Mesenteric fat pad (tissue), 1 donor: ENCODE measurements at places on chromosomes 16 and 17. TPM values are rescaled to one million over a fixed set of nuclear protein-coding genes. Genes with fewer than 3 reads are reported as not detected.
A peak's percentile ranks its signal among the peaks of the same experiment; 100 is the strongest.

- peak; percentile 51 for DNase-seq
These were observed 73.8 kb downstream of the XYLT1 start for GRCh38 chr16:17396762-17397498.

DNA sequence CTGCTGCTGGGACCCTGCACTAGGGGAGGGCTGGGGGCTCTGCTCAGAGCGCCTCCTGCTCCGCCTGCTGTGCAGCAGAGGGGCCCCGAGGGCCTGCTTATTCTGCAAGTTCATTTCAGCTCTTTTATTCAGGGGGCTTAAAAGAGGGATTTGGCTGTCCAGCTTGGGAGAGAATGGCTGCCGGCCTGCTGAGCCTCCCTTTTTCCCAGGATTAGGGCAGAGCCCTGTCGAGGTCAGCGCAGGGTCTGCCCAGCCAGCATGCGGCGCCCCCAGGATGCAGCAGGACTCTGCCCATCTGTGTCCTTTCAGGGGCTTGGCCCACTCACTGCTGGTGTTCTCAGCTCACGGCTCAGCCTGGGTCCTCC, 1.1 kb downstream of the SMIM5 start:
- no peak for DNase-seq

DNA sequence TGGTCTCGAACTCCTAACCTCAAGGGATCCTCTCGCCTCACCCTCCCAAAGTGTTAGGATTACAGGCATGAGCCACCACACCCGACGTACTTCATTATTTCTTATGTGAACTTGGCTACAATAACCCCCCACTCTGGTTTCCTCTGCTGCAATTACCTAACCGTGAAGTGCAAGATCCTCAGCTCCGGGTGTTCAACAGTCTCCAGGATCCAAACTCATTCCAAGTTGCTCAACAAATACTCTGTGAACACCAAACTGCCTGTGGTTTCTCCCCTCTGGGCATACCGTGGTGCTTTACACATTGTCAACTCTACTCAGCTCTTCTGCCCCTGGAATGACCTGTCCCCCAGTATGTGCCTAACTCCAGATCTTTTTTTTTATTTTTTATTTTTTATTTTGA, 6.8 kb upstream of the SULT1A1 start:
- no peak for DNase-seq

KRTAP3-1 gene
- total RNA-seq: not detected

DNA sequence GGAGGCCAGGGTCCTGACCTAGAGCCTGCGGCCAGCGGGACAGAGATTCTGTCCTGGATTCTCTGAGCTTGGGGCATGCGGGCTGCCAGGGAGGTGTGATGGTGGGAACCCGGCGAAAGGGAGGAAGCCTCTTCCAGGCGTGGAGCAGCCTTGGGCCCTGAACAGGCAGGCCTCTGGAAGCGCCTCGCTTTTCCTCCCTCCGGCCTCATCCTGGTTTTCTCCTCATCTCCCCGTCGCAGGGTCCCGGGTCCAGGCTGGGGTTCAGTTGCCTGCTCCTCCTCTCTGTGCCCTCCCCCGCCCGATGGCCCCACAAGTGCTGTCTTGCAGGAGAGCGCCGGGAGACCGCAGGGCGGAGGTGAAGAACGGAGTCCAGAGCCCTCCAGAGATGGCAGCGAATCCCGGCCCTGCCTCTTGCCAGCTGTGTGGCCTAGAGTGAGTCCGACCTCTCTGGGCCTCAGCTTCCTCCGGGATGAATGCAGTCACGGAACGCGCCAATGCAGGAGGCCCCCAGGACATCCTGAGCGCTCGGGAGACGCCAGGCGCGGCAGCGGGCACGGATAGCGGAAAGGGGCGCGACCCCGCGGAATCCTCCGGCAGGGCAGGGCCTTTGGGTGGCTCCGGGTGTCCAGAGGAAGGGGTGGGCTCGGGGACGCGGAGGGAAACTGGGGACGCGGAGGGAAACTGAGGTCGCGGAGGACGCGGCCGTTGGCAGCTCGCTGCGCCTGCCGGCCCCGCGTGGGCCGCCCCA, 553 bp upstream of the RAB11FIP4 start:
- DNase-seq: peak; percentile 85

C17orf100 gene
- total RNA-seq: 0.58 TPM

OR2C1 gene
- total RNA-seq: not detected

GRCh38 chr17:13513039-13513405, 88.7 kb downstream of the HS3ST3A1 start:
- DNase-seq: no peak

PRR11 gene
- 2.9 TPM for total RNA-seq

- no peak for DNase-seq
These were observed 160.3 kb downstream of the PCTP start for GRCh38 chr17:55911186-55911585.

- no peak for DNase-seq
These were observed 54.4 kb downstream of the PITPNC1 start for GRCh38 chr17:67431249-67432015.

ZFPM1 gene
- total RNA-seq: 4.8 TPM

DNA sequence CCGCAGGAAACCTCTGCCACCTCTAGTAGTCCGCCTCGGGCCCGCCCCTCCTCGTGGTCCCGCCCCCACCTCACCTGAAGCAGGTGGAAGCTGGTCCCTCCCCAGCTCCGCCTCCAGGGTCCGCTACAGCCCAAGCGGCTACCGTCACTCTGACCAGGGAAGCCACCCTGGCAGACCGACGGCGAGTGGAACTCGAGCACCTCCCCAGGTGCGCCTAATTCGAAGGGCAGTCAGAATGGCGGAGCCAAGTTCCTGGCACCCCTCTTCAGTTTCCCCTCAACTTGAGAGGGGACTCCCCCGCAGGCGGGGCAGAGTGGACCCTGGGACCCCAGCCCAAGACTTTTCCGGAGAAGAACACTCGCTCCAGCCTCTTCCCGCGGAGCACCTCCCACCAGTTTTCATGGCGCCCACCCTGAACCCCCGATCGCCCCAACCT, 507 bp downstream of the FHOD1 start:
- DNase-seq: no peak

DNA sequence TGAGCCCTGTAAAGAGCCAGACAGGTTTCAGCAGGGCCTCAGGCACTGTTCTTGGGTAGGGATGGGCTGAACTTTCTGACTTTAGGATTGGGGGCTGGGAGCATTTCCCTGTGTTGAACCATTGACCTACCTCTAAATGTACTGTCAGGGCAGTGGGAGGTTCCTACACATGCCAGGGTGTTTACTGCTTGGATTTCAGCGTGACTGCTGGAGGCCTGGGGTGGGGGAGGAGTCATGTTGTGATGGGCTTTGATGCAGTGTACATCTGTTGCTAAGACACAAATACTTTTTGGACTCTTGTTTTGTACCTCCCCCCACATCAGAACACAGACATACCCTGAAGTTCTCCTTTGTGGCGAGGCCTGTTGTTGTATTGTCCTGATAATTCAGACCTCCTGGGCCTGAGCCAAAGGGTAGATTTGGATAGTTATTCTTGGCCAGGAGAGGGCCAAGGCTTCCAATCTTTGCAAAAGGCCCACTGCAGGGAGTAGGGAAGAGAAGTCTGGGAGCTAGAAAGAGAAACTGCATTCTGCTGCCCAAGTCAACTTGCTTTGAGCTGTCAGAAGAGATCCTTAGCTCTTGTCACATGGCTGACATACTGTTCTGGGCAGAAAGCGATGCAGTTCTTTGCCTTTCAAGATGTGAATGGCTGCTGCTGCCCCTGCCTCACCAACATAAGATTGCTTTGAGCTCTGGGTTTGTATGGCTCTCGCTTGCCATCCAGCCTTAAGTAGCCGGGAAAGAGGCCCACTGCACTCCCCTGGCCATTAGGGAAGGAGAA, 3.7 kb downstream of the NFE2L1 start:
- DNase-seq: peak; percentile 86

- no peak for DNase-seq
These were observed 3.6 kb upstream of the ZCCHC14 start for GRCh38 chr16:87496447-87496801.

- no peak for DNase-seq
These were observed 78.2 kb downstream of the CRISPLD2 start for GRCh38 chr16:84897911-84898377.

DNA sequence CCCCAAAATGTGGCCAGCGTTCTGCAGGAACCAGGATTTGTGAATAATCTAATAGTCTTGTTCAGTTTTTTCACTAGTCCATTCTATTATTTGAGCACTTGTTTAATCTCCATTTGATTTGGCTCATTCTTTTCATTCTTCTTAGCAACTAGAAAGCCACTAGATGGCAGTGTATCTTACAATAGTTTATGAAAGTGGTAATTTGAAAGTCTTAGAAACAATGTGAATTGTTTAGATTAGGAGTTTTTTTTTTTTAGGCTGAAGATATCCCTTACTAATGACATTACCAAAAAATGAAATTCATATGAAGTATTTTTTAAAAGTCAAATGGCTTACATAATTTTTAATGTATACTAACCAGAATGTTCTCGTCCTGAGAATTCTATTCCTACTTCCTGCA, 6.7 kb downstream of the ERI2 start:
- no peak for DNase-seq

DNA sequence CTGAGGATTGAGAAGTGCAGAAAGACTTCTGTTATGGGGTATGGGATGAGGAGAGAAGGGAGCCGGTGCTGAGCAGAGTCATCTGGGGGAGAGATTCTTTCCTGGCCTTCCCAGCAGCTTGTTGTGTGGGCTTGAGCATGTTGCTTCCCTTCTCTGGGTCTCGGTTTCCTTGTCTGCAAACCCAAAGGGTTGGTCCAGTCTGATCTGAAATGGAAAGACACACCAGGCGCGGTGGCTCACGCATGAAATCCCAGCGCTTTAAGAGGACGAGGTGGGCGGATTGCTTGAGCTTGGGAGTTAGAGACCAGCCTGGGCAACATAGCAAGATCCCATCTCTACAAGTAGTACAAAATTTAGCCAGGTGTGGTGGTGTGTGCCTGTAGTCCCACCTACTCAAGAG, 6.0 kb downstream of the SOCS3 start:
- DNase-seq: no peak

PER1 gene
- 316 TPM for total RNA-seq

CLDN9 gene
- not detected for total RNA-seq

SAMD14 gene
- 1.4 TPM for total RNA-seq

DNA sequence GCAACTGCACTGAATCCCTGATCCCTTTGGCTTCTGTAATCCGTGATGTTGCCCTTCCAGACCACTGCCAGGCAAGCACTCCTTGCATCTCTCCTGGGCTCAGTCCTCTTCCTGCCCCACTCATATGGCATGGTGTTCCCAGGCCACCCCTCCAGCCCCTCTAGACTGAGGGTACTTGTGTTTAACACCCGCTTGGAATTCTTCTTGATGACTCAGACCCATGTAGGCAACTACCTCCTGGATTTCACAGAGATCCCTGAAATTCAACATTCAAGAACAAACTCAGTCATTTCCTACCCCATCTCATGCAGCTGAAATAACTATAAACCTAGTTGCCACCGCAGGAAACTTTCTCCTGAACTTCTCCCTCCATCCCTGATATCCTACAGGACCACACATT, 541.9 kb upstream of the CDH11 start:
- no peak for DNase-seq

DNA sequence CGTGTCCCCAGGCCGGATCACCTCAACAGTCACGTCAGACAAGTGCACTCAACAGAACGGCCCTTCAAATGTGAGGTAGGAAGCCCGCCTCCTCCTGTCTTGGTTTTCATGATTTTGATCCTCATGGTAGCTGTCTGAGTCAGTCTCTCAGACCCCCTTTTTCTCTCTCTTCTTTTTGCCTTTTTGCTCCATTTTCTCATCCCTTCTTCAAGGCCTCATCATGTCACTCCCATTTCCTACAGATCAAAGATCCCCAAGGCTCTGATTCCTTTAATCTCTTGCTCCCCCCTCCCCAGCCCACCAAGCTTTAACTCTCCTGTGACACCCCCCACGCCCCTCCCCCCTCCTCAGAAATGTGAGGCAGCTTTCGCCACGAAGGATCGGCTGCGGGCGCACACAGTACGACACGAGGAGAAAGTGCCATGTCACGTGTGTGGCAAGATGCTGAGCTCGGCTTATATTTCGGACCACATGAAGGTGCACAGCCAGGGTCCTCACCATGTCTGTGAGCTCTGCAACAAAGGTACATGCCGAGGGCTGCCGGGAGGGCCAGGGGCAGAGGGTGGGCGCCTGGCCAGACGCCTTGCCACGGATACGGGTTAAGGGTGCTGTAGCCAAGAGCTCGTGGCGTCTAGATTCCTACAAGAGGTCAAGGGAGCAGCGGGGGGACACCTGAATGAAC, 2.0 kb downstream of the MAZ start:
- DNase-seq: no peak

- DNase-seq: no peak
These were observed 85.6 kb upstream of the CIBAR2 start for GRCh38 chr16:85197611-85198566.

DNA sequence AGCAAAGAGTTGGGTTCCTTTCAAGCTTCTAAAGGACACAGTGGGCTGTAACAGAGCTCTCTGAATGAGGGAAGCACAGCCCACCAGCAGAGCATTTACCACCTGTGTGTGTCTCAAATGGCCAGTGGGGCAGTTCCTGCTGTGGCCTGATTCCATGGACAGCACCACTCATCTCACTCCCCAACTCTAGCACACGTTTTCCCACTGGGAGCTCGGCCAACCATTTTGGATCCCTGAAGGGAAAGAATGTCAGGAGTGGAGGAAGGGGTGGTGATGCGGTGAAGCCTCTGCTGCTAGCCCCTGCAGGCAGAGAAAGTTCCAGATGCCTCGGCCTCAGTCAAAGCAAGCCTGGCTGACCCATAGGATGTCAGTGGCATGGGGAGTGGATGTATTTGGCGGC, 86.6 kb downstream of the PLXDC1 start:
- DNase-seq: no peak

GP2 gene
- total RNA-seq: 2.2 TPM

GRCh38 chr17:69714669-69715068, 300.2 kb downstream of the MAP2K6 start:
- no peak for DNase-seq

GRCh38 chr16:56683424-56684172, 1.3 kb downstream of the MT1X start:
- no peak for DNase-seq

DNA sequence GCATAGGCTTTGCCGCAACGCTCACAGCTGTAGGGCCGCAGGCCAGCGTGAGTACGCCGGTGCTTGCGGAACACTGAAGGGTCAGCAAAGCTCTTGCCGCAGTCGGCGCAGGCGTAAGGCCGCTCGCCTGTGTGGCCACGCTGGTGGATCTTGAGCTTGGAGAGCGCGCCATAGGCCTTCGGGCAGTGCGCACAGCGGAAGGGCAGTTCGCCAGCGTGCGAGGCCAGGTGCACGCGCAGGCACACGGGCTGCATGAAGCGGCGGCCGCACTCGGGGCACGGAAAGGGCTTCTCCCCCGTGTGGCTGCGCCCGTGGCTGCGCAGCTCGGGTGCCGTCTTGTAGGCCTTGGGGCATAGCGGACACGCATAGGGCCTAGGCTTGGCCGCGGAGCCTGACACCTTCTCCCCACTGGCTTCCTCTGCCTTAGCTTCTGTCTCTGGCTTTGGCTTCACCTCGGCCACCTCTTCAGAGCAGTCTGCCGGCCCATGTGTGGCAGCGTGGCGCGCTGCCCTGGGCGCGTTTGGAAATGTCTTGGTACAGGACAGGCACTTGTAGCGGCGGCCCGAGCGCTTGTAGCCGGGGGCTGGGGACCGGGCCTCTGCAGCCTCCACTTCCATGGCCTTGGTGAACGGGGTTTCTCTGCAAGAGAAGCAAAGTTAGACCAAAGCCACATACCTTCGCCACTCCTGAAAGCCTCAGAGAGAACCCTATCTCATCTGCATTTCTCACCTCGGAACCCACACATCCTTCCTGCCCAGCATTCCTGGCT, 10.0 kb downstream of the ZNF668 start:
- DNase-seq: no peak

- no peak for DNase-seq
These were observed 4.4 kb upstream of the KRT37 start for GRCh38 chr17:41428591-41429291.

TEKT5 gene
- total RNA-seq: not detected

WBP2 gene
- 125 TPM for total RNA-seq

CACNG1 gene
- not detected for total RNA-seq

HNF1B gene
- not detected for total RNA-seq

PITPNM3 gene
- 1.1 TPM for total RNA-seq
